ENCODE measurements at places on chromosomes 6 and 20.
A peak's percentile ranks its signal among the peaks of the same experiment; 100 is the strongest.

DNA sequence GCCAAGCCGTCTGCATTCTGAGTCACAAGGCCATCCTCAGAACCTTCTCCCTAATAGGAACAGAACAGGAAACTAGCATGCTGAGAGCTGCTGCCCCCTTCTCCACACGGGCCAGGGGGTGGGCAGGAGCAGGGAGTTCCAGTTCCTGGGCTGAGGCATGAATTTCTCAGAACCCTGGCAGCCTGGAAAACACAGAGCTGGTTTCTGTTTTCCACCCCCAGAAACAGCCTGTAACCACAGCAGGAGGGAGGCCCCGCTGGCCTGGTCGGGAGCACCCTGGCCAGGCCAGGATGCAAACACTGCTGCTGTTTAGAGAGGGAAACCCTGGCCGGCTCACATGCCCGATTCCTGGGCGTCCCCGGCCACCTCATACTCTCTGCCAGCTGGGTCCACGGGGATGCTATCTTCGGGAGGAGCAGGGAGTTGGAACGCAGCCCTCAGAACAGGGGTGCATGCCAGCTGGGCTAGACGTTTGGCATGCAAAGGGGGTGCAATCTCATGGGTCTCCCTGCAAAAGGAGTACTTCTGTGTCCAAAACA lies 130.1 kb downstream of the NFATC2 start:
- no peak for DNase-seq

DNA sequence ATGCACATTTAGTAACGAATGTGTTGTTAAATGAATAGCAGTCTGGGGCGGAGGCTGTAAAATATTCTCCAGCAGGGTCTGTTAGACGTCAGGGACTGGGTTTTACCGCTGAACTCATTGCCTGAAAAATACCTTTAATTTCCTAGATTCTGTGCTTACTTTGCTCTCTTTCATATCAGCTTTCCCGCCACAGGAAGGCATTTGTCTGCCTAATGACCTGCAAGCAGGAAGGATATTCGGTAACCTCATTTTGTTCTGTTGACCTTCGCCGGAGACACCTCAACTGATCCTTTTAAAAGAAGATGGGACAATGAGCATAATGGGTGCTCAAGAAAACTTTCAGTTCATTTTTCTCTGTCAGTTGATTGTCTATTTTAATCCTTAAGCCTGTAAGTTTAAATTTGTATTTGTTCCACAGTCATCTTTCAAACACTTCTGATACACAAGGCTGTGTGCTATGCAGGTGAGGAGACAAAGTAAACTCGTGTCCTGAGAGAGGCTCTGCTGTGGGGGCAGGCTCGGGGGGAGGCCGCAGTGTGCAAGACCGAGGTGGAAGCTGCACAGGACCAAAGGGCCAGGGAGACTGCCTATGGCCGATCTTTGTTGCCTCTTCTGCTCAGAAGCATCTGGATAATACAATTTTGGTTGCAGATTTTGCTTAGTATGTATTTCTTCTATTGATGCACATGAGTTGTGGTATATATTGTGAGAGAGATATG lies 27.4 kb upstream of the SIM1 start:
- peak; percentile 82 for DNase-seq

- DNase-seq: no peak
Observed at GRCh38 chr20:37932074-37932473, 29.1 kb downstream of the VSTM2L start.

DNA sequence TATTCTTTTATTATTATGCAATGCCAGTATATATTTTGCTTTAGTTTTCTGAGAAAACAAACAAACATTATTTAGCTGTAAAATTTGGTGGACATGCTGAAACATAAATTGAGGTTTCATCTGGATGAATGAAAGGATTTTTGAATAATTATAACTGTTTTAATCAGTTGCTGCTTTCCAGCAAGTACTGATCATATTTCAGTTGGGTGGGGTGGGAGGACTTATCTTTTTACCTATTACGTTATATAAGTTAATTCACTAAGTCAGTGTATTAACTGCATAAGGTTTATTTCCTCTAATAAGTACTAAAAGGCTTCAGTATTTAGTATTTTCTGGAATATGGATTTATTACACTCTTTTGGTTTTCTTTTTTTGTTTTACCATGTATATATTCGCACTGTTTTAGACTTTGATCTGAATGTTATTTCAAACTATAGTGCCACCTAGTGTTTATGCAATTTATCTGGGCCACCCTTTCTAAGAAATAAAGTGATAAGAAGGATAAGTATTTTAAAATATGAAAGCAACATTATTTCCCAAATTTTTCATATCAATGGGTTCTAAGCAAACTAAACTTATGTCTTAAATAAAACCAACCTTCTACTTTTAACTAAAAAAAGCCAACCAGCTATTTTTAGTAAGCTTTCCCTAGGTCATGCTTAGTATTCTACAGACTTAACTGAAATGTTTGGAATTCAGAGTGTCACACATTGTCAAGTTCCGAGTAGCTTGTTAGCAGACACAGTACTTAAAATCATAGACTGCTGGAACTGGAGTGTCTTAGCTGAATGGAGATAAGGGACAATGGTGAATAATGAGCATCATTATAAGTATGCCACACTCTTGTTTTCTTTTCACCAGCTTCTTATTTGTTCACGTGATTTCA lies 105.4 kb upstream of the MCHR2 start:
- peak; percentile 11 for DNase-seq

- no peak for DNase-seq
Observed at GRCh38 chr6:166556863-166557322, 29.6 kb downstream of the RAMACL start.

DNA sequence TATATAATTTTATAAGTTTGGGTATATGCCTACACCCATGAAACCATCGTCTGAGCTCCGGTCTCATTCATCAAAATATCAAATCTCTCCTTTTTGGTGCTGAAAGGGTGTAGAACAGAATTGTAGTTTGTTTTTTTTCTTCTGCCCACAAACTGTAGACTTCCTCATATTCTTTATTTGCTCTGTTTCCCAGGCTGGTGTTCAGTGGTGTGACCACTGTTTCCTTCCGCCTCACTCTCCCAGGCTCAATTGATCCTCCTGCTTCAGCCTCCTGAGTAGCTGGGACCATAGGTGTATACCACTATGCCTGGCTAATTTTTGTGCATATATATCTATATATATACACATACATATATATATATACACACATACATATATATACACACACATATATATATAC lies 139.6 kb upstream of the HCRTR2 start:
- DNase-seq: no peak

GRCh38 chr6:11604836-11605506 lies 67.4 kb downstream of the TMEM170B start:
- no peak for DNase-seq
